ENCODE measurements at places on chromosomes 16 and 17.
A peak's percentile ranks its signal among the peaks of the same experiment; 100 is the strongest.

DNA sequence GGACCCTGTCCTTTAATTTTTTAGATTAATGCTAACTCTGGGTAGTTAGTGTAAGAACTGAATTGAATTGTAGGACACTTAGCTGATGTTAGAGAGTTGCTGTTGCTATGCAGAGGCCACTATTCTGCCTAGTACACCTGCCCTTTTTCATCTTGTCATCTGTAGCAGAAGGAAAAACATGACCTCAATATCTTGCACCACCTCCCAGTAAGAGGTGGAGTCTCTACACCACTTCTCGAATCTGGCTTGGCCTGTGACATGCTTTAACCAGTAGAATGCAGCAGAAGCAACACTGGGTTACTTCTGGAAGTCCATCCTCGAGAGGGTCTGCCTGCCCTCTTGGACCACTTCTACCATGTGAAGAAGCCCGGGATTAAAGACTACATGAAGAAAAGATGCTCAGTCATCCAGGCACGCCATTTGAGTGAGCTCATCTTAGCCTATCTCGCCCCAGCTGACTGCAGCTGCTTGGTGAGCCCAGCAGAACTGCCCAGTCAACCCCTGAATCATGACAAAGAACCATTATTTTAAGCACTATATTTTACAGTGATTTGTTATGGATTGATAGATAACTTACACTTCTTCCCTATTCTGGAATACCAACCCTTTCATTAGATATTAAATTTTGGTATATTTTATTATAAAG, 153.5 kb downstream of the MYO1D start:
- no peak for DNase-seq

GRCh38 chr17:56514264-56514663, 79.2 kb upstream of the NOG start:
- DNase-seq = no peak

GRCh38 chr17:13333661-13334060, 268.1 kb downstream of the HS3ST3A1 start:
- DNase-seq = no peak

- DNase-seq = no peak
These were observed 22.0 kb upstream of the HAS3 start for GRCh38 chr16:69083306-69083941.

GRCh38 chr16:81661082-81661481, 118.0 kb upstream of the PLCG2 start:
- DNase-seq = no peak

GRCh38 chr16:53832896-53833544, 129.1 kb downstream of the FTO start:
- DNase-seq = no peak

DNA sequence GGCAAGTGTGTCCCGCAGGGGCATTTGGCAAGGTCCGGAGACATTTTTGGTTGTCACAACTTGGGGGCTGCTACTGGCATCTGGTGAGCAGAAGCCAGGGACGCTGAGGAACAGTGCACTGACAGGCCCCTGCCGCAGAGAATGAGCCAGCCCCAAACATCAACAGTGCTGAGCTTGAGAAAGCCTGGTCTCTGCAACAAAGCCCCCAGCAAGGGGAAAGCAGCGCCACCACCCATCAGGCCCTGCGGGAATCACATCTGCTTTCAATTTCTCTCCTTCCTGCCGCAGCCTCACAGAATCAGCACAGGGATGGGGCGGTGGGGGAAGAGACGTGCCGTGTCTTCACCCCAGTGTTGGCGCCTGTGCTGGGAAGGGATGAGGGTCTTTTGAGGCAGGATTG, 14.8 kb upstream of the PRPSAP1 start:
- DNase-seq = no peak

DNA sequence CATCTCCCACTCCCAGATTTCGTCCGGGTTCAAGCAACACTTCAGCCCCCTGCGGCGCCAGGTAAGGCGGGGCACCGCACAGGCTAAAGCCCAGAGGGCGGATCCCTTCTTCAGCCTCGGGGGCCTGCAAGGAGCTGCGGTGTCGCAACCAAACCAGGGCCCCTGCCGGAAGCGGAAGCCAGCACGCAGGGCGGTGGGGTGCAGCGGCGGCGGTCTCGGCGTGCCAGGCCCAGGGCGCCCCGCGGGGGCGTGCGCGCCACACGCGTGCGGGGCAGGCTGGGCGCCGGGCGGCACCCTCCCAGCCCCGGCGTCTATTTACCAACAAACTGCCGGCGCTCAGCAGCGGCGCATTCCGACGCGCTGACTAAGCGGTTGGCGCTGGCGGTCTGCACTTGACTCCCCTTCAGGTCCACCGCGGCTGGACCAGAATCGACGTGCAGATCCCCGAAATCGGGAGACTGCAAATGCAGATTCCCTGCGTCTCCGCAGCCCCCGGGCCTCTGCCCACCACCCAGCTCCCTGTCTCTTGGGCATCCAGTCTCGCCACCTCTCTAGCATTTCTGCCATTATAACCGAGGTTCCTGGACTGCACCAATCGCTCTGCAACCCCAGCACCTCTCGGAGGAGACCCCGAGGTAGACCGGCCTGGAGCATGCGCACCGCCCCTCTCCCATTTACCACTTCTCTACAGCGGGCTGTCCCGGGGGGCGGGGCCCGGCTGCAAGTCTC, 421 bp upstream of the DLX4 start:
- peak; percentile 59 for DNase-seq
